ENCODE measurements at places on chromosomes 5 and 9.

DNA sequence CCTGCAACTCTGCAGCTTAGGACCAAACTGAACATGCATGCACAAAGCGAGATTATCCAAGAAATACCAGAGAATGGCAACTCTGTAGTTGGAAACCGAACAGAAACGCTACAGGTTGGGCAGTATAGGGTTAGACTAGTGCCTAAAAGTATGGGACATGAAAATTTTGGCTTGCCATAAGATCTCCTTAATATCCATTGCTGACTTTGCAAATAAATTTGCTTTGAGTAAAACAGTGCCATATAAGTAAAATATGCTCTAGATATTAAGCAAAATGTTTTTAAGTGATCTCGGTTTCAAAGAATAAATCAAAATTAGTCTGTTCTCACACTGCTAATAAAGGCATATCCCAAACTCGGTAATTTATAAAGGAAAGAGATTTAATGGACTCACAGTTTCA is 456.0 kb downstream of the PRDM9 start:
- no peak for DNase-seq

- DNase-seq, result no peak
These were observed 107.6 kb upstream of the PRSS3 start for GRCh38 chr9:33687779-33688178.

GRCh38 chr5:80516826-80517225 is 28.9 kb downstream of the FAM151B start:
- DNase-seq, result peak; percentile 7

- no peak for DNase-seq
These were observed 264.8 kb upstream of the BRINP1 start for GRCh38 chr9:119634006-119634405.

GRCh38 chr5:52453176-52453575 is 334.5 kb upstream of the ITGA1 start:
- DNase-seq, result no peak

DNA sequence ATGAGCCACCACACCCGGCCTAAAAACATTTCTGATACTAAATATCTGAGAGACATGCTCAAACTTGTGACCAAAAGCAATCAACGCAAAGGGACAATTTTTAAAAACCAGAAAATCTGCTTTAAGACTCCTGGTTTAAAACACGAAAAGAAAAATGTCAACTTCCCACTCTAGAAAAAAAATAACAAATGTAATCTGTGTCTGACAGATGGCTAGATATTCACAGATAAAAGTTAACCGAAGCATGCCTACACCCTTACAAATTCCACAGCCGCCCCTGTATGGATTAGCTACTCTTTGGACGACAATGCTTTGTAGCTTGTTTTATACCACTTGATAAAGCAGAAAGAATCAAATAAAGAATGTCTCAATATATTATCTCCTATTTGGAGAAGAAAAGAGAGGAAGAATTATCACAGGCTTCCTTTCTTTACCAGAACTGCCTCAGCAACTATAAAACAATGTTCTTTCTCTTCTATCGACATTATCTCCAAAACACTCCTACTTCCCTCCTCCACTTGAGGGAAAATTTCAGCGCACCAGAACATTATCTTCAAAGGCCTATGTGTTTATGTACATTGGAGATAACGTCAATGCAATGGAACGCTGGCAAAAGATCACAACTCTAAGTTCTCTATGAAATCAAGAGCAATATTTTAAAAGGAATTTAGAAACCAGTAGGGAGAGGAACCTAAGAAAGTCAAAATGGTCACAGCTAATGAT is 26.2 kb downstream of the CEMIP2 start:
- no peak for DNase-seq

- no peak for DNase-seq
These were observed 35.9 kb upstream of the POC5 start for GRCh38 chr5:75753182-75753581.

- DNase-seq, result no peak
These were observed 45.4 kb downstream of the ANGPTL2 start for GRCh38 chr9:127076860-127077643.

DNA sequence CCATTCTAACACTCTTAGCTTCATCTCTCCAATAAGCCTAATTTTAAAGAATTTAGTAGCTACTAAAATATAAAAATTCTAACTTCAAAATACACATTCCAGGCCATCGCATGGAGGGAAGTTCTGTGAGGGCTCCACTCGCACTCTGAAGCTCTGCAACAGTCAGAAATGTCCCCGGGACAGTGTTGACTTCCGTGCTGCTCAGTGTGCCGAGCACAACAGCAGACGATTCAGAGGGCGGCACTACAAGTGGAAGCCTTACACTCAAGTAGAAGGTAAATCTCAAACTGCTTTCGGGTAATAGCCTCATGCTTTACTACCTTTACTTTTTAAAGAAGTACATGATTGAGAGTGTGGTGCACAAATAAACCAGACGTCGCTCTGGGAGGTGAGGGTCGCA is 94.8 kb downstream of the ADAMTS16 start:
- DNase-seq, result no peak

Measured in activated CD4-positive, alpha-beta T cell treated with anti-CD3 and anti-CD28 coated beads, Interleukin-2, amount 50 U/mL, for 24 hours (primary cell).